ENCODE measurements at places on chromosomes 7 and 10. TPM values are rescaled to one million over a fixed set of nuclear protein-coding genes. Genes with fewer than 3 reads are reported as not detected.

- peak; percentile 6 for DNase-seq
These were observed 1.7 kb downstream of the NPTX2 start for GRCh38 chr7:98618786-98619185.

GRCh38 chr7:126689037-126689436, 563.7 kb downstream of the GRM8 start:
- no peak for DNase-seq

- DNase-seq: no peak
These were observed 205.8 kb upstream of the NFE2L3 start for GRCh38 chr7:25946181-25946580.

GRCh38 chr10:64109926-64110495, 588.8 kb downstream of the REEP3 start:
- no peak for DNase-seq

GRCh38 chr10:100008142-100008522, 1.6 kb downstream of the DNMBP start:
- no peak for DNase-seq

GRCh38 chr7:33070831-33071230, 8.3 kb upstream of the NT5C3A start:
- DNase-seq: no peak

- DNase-seq: peak; percentile 98
These were observed 145.2 kb downstream of the FRMD4A start for GRCh38 chr10:14185316-14186045.

The INTS1 gene
- 49.1 TPM for polyA plus RNA-seq

The SPDYE11 gene
- not detected for polyA plus RNA-seq

The ZRANB1 gene
- polyA plus RNA-seq: 3.8 TPM

The ANXA8L1 gene
- polyA plus RNA-seq: 156 TPM

The CREM gene
- 17.9 TPM for polyA plus RNA-seq

The HILPDA gene
- polyA plus RNA-seq: 14.8 TPM

The SPDYE1 gene
- not detected for polyA plus RNA-seq

Data from foreskin keratinocyte (primary cell).